ENCODE measurements at places on chromosomes 3 and 15. TPM values are rescaled to one million over a fixed set of nuclear protein-coding genes. Genes with fewer than 3 reads are reported as not detected.
A peak's percentile ranks its signal among the peaks of the same experiment; 100 is the strongest.

DNA sequence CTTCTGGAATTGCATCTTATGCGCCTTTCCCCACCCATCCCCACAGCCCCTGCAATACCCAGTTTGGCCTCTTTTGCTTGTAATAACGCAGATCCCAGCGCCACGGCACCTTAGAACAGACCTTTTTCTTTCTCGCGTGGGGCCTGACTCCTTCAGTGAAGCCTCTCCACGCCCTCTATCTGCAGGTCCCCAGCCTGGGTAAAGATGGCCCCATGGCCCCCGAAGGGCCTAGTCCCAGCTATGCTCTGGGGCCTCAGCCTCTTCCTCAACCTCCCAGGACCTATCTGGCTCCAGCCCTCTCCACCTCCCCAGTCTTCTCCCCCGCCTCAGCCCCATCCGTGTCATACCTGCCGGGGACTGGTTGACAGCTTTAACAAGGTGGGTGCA is 594 bp downstream of the CRELD1 start:
- DNase-seq, result peak; percentile 50

The CCR5 gene
- 6.0 TPM for total RNA-seq

The AP3B2 gene
- total RNA-seq, result 0.76 TPM

DNA sequence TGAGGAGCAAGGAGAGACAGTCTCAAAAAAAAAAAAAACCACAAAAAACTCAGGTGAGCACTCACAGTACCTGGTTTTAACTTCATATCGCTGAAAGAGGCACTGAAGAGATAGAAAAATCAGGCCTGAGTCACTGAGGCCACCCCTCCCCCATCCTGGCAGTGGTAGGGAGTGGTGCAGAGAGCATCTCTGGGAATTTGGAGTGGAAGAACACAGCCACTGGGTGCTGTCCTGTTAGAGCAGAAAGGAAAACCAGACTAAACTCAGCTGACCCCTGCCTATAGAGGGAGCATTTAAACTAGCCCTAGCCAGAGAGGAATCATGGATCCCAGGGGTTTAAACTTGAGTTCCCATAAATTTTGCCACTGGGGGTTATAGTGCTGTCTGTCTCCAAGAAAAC is 22.2 kb upstream of the DNAJC13 start:
- no peak for DNase-seq

DNA sequence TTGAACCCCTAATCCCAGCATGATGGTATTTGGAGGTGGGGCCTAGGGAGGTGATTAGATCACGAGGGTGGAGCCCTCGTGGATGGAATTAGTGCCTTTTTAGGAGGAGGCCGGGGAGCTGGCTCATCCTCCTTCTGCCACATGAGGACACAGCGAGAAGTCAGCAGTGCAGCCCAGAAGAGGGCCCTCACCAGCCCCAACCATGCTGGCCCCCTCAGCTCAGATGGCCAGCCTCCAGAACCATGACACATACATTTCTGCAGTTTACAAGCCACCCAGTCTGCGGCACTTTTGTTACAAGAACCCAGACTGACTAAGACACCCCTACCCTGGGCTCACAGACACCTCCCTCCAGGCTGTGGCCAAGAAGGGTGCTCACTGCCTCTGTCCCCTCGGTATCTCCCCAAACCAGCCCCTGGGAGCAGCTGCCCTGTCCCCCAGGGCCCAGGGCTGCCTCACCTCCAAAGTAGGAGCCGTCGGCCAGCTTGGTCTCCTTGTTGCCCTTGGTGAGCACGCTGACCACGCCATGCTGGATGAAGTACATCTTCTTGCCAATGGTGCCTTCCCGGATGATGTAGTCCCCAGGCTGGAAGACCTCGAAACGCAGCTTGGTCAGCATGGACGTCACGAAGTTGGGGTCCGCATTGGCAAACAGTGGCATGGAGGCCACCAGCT is 44.1 kb downstream of the HCN4 start:
- DNase-seq, result no peak

DNA sequence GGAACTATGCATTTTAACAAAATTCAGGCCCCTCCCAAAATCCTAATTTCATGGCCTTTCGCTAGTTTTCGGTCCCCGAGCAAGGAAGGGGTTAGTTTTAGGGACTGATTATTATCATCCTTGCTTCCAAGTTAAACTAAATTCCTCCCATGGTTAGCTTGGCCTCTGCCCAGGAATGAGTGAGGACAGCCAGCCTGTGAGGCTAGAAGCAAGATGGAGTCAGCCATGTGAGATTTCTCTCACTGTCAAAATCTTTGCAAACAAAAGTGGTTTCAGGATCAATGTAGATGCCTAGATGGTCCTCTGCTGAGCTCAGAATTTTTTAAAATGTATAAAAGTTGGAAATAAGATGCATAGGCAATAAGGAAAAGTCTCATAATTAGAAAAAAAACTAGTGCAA is 208.9 kb downstream of the RSL24D1 start:
- DNase-seq, result no peak

The LRRK1 gene
- total RNA-seq, result 1.1 TPM
